Heart left ventricle (tissue), 16 donors: ENCODE measurements at places on chromosomes 12 and 14. TPM values are rescaled to one million over a fixed set of nuclear protein-coding genes. Genes with fewer than 3 reads are reported as not detected.

GRCh38 chr12:124044809-124045321 lies 71.8 kb downstream of the ZNF664 start:
- H3K4me3 ChIP-seq = no peak overlapping the region
- no peaks in the 10 kb centered on the region for H3K36me3 ChIP-seq

DNA sequence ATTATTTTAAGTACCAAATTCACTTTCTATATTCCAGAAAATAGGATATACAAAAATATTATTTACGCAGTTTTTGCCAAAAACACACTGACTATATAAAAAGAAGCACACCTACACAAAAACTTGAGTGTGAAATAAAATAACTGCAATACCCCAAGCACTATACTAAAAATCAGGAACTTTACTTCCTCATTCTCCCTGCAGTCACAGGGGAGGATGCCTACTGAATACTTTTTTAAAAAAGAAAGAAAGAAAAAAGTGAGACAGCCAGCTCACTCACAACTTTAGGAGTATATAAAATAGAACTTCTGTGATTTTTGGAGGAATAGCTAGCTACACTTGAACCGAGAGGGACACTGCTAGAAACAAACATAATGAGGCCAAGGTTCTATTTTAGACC lies 12.2 kb downstream of the RPS6KA5 start:
- H3K27ac ChIP-seq = no peak overlapping the region
- H3K36me3 ChIP-seq = no peaks in the 10 kb centered on the region
- no peak overlapping the region for H3K4me3 ChIP-seq
- H3K27me3 ChIP-seq = no peaks in the 10 kb centered on the region
- no peak for DNase-seq

DNA sequence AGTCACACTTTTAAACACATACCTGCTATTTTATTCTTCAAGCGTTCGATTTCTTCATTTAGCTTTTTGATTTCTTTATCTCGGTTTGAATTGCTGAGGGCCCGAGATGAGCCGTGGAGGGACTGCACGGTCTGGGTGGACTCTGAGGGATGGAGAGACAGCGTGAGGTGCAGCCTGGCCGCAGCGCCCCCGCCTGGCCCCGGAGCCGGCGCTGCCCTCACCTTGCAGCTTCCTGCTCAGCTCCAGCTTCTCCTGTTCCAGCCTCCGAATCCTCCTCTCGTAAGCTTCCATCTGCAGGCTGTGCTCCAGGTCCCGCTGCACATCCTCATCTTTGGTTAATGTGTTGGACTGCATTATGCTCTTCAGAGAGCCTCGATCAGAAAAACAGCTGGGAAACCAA lies 53.2 kb downstream of the AMN start:
- H3K4me1 ChIP-seq = no peaks in the 10 kb centered on the region
- DNase-seq = no peak
- no peak overlapping the region for H3K27ac ChIP-seq
- H3K4me3 ChIP-seq = no peak overlapping the region
- H3K27me3 ChIP-seq = no peaks in the 10 kb centered on the region

DNA sequence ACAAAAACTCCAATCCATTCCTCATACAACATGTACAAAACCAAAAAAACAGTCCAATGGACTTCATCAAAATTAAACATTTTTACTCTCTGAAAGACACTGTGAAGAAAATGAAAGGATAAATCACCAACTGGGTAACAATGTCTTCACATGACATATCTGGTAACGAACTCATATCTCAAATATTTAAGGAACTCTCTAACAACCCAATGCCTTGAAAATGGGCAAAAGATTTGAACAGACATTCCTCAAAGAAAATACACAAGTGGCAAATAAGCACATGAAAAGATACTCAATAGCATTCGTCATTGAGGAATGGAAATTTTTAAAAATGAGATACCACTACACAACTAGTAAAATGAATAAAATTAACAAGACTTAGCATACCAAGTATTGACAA lies 198.7 kb upstream of the RASSF8 start:
- no peaks in the 10 kb centered on the region for H3K4me1 ChIP-seq
- no peak overlapping the region for H3K27ac ChIP-seq
- H3K27me3 ChIP-seq = no peaks in the 10 kb centered on the region
- no peak for DNase-seq

DNA sequence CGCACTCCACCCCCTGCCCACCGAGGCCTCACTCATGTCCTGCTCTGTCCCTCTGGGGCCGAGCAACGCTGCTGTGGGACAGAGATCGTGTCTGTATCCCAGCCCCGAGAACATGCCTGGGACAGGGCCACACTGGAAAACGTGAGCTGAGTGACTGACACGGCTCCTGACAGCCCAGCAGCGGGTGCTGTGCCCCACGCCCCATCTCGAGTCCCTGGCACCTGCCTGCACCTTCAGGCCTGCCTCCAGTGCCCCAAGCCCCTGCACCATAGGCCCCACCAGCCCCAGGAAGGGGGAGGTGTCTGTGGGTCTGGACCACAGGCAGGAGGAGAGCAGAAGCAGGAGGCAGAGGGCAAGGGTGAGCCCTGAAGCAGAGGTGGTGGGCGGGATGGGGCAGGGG lies 34.6 kb upstream of the UBC start:
- H3K4me1 ChIP-seq = no peaks in the 10 kb centered on the region
- peaks cover 29% of the 10 kb centered on the region for H3K36me3 ChIP-seq

GRCh38 chr12:101599311-101599710 lies 4.5 kb downstream of the MYBPC1 start:
- no peaks in the 10 kb centered on the region for H3K36me3 ChIP-seq
- no peaks in the 10 kb centered on the region for H3K27me3 ChIP-seq
- no peak for DNase-seq
- no peaks in the 10 kb centered on the region for H3K4me1 ChIP-seq
- H3K4me3 ChIP-seq = no peak overlapping the region
- no peak overlapping the region for H3K27ac ChIP-seq

GRCh38 chr12:7113389-7113871 lies 4.4 kb upstream of the C1RL start:
- peaks cover 5% of the 10 kb centered on the region for H3K4me1 ChIP-seq
- no peak overlapping the region for H3K4me3 ChIP-seq

GRCh38 chr14:44529026-44529425 lies 21.9 kb upstream of the FSCB start:
- H3K27me3 ChIP-seq = no peaks in the 10 kb centered on the region
- DNase-seq = no peak
- H3K36me3 ChIP-seq = no peaks in the 10 kb centered on the region
- no peaks in the 10 kb centered on the region for H3K4me1 ChIP-seq
- H3K4me3 ChIP-seq = no peak overlapping the region

DNA sequence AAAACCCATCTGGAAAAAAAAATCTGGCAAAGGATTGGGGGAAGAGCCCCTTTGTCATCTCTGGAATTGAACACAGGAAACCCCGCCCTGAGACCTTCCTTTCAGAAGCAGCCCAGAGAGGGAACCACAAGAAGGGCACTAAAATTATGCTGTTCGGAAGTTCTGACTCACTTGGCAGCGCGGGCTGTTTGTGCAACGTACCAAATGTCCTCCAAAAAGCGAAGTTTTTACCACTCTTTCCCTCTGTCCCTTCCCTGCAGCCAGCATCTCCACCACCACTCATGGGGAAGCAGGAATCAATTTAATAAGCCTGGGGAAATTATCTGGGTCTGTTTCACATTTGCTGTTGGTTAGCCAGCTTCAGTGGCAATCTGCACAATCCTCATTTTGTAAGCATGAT lies 3.2 kb upstream of the SYNE3 start:
- peak overlapping the region; percentile 66 for H3K27ac ChIP-seq
- H3K36me3 ChIP-seq = no peaks in the 10 kb centered on the region
- no peaks in the 10 kb centered on the region for H3K27me3 ChIP-seq
- H3K4me3 ChIP-seq = no peak overlapping the region
- H3K4me1 ChIP-seq = peaks cover 70% of the 10 kb centered on the region

The TSPAN19 gene
- total RNA-seq = 0.47 TPM

The RPGRIP1 gene
- total RNA-seq = 0.21 TPM

The CCDC196 gene
- total RNA-seq = not detected

The MUCL1 gene
- total RNA-seq = not detected

The CMKLR1 gene
- total RNA-seq = 6.2 TPM

The CCDC184 gene
- total RNA-seq = 1.00 TPM
